ENCODE measurements at places on chromosomes 7 and 10.

DNA sequence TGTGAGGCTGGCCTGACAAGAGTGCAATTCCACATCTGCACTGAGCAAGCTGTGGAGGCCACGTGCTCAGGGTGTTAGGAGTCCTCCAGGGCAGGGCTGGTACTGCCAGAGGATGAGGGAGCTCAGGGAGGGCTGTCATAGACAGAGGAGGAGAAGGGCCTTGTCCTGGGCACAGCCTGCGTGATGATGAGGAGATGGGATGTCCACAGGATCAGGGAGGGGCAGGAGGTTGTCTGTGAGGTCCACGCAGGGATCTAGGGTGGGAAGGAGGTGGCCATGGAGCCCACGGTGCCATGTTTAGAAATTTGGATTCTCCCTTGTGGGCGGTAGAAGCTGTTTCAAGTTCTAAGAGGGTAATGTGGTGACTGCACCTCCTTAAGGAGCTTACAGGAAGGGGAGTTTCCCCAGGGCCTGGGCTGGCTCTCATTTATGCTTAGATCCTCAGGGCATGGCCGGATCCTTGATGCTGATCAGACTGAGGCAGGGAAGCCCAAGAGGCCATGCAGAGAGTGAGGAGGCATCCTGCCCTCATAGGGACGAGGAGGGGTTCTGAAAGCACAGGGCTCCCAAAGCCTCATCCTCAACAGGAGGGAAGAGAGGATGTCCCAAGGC lies 30.3 kb downstream of the CHAT start:
- no peak overlapping the region for H3K4me3 ChIP-seq
- no peak for DNase-seq
- no peaks in the 10 kb centered on the region for H3K36me3 ChIP-seq

GRCh38 chr7:106778656-106779250 lies 86.3 kb upstream of the PIK3CG start:
- DNase-seq = no peak
- H3K4me3 ChIP-seq = no peak overlapping the region
- peaks cover 14% of the 10 kb centered on the region for H3K27me3 ChIP-seq
- H3K27ac ChIP-seq = no peak overlapping the region
- H3K4me1 ChIP-seq = no peaks in the 10 kb centered on the region
- no peaks in the 10 kb centered on the region for H3K36me3 ChIP-seq

- peaks cover under 1% of the 10 kb centered on the region for H3K27me3 ChIP-seq
- H3K4me3 ChIP-seq = no peak overlapping the region
- no peak for DNase-seq
- no peak overlapping the region for H3K27ac ChIP-seq
- H3K36me3 ChIP-seq = peaks cover 19% of the 10 kb centered on the region
Observed at GRCh38 chr7:66896441-66896840, 24.6 kb upstream of the TMEM248 start.

GRCh38 chr10:24571870-24572450 lies 151.7 kb downstream of the ARHGAP21 start:
- H3K36me3 ChIP-seq = no peaks in the 10 kb centered on the region
- no peaks in the 10 kb centered on the region for H3K27me3 ChIP-seq
- no peak overlapping the region for H3K4me3 ChIP-seq
- H3K27ac ChIP-seq = no peak overlapping the region
- no peak for DNase-seq
- H3K4me1 ChIP-seq = no peaks in the 10 kb centered on the region

- no peaks in the 10 kb centered on the region for H3K36me3 ChIP-seq
- H3K27me3 ChIP-seq = peaks cover 14% of the 10 kb centered on the region
Observed at GRCh38 chr10:6877722-6878392, 297.8 kb upstream of the PRKCQ start.

DNA sequence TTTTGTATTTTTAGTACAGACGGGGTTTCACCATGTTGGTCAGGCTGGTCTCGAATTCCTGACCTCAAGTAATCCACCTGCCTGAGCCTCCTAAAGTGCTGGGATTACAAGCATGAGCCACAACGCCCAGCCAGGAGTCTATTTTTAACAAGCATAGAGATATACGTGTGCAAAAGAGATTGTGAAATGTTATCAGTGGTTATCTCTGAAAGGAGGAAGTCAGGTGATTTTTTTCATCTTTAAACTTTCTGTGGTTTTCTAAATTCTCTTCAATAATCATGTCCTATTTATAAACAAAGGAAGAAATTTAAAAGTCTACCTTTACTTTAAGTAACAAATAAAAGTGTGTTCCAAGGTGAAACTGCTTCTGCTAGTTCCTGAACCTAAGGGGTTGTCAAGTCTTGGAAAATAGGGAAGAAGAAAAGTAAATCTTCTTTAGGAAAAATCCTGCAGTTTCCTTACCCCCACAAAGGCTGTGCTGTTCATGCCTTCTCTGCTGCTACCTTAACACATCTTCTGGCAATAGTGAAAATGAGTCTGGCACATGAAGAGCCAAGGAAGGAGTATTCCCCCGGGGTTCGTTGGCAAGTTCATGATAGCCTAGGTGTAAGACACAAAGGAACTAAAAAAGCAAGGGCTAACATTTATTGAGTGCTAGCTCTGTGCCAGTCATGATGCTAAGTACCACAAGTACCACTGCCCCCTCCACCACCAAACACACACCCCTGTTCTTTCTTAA lies 51.1 kb downstream of the CYP26A1 start:
- H3K4me3 ChIP-seq = no peak overlapping the region
- H3K4me1 ChIP-seq = peaks cover 16% of the 10 kb centered on the region
- H3K27ac ChIP-seq = no peak overlapping the region
- H3K27me3 ChIP-seq = peaks cover 10% of the 10 kb centered on the region
